Heart left ventricle (tissue), 16 donors: ENCODE measurements at places on chromosomes 1 and 21. TPM values are rescaled to one million over a fixed set of nuclear protein-coding genes. Genes with fewer than 3 reads are reported as not detected.
A peak's percentile ranks its signal among the peaks of the same experiment; 100 is the strongest.

BNIPL gene
- polyA plus RNA-seq = 0.07 TPM

GRCh38 chr21:19908390-19908789 lies 1089.8 kb upstream of the NCAM2 start:
- DNase-seq = no peak

GRCh38 chr21:31847761-31848160 lies 25.1 kb upstream of the HUNK start:
- no peak for DNase-seq

- DNase-seq = no peak
These were observed 46.4 kb downstream of the NUAK2 start for GRCh38 chr1:205275133-205275532.

- no peak for DNase-seq
These were observed 12.3 kb downstream of the ZRANB2 start for GRCh38 chr1:71068325-71069240.

GRCh38 chr1:220918285-220918951 lies 39.2 kb downstream of the HLX start:
- DNase-seq = no peak

- DNase-seq = no peak
These were observed 15.7 kb downstream of the REG4 start for GRCh38 chr1:119795261-119796200.

GRCh38 chr1:2504225-2504948 lies 22.0 kb downstream of the PANK4 start:
- DNase-seq = no peak

- DNase-seq = no peak
These were observed 224.2 kb upstream of the JUN start for GRCh38 chr1:59007820-59008598.

USH2A gene
- polyA plus RNA-seq = 0.03 TPM

DNA sequence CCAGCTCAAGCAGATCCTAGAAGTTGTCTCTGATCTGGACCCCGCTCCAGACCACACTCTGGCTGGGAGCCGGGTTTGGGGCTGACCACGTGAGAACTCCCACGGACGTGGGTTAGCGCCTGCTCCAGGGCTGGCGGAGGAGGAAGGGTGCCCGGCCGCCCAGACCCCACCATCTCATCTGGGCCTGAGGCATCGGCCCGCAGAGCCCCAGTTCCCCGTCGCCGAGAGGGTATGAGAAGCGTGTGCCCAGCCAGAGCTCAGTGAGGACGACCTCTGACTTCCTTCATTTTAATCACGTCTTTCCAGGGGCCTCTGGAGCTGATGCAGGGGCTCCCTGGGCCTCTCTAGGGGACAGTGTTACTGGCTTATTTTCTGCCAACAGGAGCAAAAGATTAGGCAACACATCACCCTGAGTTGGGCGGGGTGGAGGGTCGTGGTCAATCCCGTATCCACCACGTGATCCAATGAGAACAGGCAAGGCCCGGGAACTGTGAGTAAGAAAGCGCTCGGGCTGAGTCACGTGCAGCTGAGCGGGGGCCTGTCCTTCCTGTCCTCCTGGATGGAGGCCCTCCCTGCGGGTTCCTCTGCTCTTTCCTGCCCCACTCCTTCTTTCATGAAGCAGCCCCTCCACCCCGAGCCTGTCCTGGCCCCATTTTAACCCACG lies 81.1 kb downstream of the SIK1 start:
- no peak for DNase-seq

GRCh38 chr21:44079846-44080245 lies 27.4 kb upstream of the PWP2 start:
- no peak for DNase-seq

CFAP126 gene
- polyA plus RNA-seq = not detected

DNA sequence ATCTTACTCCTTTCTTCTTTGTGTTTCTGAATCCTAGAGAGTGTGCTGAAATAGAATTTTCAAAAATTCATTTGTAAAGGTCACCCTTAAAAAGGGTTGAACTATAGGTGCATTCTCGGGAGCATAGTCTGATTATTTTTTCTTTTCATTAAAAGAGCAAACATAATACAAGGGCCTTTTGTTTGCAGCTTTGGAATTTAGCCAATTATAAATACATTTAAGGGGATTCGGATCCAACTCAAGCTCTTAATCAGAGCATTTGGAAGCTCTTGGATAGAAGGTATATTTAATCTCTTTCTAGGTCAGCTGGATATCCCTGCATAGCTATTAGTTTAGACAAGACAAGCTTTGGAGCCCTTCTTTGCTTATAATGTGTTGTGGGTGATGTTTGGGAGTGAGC lies 321.7 kb downstream of the HHAT start:
- no peak for DNase-seq

DENND4B gene
- polyA plus RNA-seq = 36.7 TPM

LRRC53 gene
- 0.04 TPM for polyA plus RNA-seq

VANGL2 gene
- polyA plus RNA-seq = 0.94 TPM

GRCh38 chr1:180962178-180962577 lies 49.5 kb downstream of the KIAA1614 start:
- no peak for DNase-seq

- DNase-seq = no peak
These were observed 30.0 kb downstream of the ZMYM4 start for GRCh38 chr1:35298464-35298863.

DNA sequence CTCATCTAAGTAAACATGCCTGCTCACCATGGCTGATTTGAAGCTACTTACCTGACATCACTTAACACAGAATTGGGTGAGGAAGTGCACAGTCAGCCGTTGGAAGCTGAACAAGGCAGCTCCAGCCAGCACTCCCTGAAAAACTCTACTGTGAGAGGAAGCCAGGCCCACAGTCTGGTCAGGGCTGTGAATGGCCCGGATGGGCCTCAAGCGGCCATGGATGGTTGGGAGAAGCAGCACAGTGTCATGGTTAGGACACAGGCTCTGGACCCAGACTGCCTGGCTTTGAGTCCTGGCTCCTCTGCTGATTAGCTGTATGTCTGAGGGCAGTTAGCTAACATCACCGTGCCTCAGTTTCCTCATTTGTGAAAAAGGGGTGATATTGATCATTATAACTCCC lies 267.8 kb downstream of the GRIK3 start:
- no peak for DNase-seq

GNAT2 gene
- not detected for polyA plus RNA-seq

TARDBP gene
- polyA plus RNA-seq = 138 TPM

DMBX1 gene
- not detected for polyA plus RNA-seq

- DNase-seq = no peak
These were observed 94.9 kb downstream of the ZNF644 start for GRCh38 chr1:90926971-90927370.

DNA sequence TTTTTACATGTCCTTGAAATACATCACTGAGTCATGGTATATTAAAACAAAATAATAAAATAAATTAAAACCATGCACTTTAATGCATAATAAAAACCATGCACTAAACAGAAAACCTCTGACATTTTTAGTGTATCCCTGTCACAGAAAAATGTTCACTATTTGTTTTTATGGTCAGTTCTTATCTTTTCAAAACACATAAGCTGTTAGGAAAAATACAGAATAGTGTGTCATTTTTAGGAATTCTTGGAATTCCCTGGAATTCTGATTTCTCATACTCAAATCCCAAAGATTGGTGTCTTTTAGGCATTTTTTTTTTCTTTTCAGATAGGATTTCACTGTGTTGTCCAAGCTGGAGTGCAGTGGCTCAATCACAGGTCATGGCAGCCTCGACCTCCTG lies 25.1 kb upstream of the TINAGL1 start:
- DNase-seq = no peak

DNA sequence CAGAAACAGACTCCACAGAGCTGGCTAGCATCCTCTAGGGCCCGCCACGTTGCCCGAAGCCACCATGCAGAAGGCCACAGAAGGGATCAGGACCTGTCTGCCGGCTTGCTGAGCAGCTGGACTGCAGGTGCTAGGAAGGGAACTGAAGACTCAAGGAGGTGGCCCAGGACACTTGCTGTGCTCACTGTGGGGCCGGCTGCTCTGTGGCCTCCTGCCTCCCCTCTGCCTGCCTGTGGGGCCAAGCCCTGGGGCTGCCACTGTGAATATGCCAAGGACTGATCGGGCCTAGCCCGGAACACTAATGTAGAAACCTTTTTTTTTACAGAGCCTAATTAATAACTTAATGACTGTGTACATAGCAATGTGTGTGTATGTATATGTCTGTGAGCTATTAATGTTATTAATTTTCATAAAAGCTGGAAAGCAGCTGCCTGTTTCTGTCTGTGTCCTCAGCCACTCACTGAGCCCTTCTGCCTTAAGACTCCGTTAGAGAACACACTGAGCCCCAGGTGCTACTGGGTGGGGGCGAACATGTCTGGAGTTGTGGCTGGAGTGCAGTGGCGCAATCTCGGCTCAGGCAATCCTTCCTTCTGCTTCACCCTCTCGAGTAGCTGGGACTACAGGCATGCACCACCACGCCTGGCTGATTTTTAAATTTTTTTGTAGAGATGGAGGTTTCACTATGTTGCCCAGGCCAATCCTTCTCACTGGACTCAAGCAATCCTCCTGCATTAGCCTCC lies 14.8 kb downstream of the MFSD2A start:
- no peak for DNase-seq

SEMA6C gene
- 16.4 TPM for polyA plus RNA-seq

- DNase-seq = peak; percentile 39
These were observed 26.8 kb downstream of the EIF4G3 start for GRCh38 chr1:21149855-21150432.
